ENCODE measurements at places on chromosomes 7 and 10.
A peak's percentile ranks its signal among the peaks of the same experiment; 100 is the strongest.

GRCh38 chr7:2941216-2941859, 97.2 kb upstream of the GNA12 start:
- no peak for DNase-seq

DNA sequence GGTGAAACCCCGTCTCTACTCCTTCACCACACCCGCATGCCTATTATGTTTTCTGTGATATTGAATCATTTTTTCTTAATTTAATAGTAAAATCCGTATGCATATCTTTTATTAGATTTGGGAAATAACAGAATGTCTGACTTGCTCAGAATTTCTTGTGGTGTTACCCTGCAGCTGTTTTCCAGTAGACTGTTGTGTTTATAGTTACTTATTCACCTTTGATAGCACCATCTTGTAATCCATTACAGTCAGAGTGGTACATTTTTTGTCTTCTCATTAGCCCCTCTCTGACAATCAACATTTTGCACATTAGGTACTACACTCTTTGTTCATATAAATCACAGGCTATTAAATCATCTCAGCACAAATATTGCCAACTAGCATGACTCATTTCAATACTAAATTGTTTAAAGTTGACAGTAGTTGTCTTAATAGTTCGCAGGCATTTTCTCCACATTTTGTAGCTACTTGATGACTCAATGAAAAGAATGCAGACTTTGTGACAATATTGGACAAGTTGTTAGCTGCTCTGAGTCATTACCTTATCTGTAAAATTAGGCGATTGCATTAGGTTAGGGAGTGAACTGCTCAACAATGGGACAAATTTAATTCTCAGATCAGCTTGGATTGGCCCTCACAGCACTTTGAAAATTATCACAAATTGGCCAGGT, 17.8 kb upstream of the SLC16A12 start:
- no peak for DNase-seq

DNA sequence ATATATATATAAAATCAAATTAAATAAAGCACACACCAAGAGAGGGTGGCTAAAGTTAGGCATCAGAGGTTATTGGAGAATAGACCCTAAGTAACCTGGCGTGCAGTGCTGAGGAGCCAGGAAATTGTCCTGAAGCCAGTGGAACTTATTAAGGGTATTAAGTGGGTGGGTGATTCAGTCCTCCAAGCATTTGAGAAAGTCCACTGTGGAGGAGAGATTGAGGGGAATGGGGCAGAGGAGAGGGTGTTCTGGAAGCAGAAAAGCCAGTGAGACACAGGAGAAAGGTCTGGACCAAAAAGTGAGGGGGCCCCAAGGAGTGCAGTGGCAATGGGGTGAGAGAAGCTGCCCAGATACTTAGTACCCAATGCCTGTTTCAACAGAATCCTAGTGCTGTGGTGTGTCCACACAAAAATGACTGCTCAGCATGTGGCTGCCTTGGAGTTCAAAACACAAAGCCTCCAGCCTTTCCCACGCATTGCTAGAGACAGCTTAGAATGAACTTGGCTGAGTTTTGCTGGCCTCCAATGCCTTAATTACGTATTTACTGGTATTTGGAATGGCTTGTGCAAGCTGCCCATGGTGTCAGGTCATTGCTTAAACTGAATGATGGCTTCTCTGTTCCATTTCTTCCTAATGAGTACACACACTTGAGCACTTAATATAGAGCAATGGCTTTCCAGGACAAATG, 44.9 kb upstream of the CHST15 start:
- no peak for DNase-seq

DNA sequence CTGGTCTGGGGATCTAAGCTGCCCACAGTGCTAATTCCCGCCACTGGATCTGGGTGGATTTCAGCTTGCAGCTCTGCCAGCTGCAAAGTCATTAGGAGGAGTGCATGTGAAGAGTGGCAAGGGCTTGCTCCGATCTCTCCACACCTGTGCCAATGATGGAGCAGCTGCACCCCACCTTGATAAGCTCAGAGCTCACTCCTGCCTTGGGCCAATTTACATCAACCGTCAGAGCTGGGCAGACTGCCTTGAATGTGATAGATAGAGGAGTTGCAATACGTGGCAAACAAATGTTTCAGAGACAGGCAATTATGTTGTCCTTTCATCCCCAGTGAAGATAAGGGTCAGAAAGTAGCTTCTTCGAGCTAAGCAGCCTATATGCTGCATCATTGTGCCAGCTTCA, 379.9 kb downstream of the SH2D4B start:
- no peak for DNase-seq

DNA sequence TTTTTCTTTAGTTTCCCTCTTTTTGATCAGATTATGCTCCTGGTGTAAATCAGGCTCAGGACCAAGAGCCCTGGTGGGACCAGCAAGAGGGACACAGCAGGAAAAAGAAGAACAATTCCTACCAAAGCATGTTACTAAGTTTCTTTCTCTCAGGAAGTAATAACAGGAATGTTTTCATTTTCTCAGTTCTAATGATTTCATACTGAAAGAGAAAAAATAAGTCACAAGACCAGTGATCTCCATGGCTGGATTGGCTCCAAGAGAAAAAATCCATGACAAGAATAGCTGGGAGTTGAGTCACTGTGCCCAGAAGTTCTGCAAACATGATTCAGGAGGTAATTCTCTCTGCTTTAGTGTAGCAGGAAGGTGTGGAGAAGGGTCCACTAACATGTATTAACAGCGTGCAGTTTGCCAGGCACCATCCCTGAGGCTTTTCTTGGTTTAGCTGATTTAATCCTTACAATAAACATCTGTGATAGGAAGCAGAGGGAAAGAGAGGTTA, 23.8 kb upstream of the IFIT2 start:
- no peak for DNase-seq

DNA sequence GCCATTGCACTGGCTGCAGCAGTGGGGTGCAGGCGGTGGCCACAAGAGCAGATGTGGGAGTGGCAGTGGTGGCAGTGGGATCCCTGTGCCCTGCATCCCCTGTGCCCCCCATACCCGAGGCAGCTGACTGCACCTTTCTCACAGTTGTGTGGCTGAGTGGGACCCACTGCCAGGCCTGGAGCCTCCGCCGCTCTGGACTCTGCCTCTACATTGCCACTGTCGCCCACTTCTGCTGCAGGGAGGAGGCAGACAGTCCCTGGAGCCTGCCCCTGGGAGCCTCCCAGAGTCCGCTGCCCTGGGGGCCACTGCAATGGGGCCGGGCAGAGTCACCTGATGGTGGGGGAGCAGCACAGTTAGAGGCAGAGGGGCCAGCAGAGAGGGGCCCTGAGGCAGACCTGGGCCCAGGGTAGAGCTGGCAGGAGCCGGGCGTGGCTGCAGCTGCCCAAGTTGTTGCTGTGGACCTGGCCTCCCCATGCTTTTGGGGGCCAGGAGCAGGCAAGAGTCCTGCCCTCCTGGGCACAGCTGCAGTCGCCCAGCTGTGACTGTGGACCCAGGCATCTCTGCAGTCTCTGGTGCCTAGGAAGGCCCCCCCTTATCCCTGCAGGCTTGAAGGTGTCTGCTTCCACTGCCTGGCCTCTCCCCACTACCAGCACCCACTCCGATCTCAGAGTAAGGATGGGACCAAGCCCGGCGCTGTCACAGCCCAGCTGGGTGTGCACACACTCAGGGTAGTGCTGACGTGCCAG, 22.2 kb downstream of the FAM241B start:
- no peak for DNase-seq

GRCh38 chr10:60495338-60496055, 105.8 kb upstream of the ANK3 start:
- no peak for DNase-seq

- DNase-seq = peak; percentile 71
Observed at GRCh38 chr10:118698421-118698820, 56.3 kb downstream of the CACUL1 start.

- no peak for DNase-seq
Observed at GRCh38 chr7:101386558-101387231, 24.0 kb downstream of the COL26A1 start.

DNA sequence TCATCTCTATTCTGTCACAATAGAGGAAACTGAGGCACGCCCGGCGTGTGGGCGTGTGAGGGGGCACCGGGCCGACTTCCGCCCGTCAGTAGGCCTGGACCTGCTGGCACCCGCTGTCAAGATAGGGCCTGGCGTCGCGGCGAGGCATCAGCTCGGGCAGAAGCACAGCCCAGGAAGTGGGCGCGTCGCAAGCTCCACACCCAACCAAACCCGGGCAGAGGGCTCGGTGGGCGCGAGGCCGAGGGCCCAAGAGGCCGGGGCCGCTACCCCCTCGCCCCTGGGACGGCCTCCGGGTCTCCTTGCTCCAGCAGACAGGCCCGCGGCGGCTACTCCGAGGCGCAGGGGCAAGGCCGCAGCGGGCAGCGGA, 91.2 kb downstream of the SPAG6 start:
- peak; percentile 85 for DNase-seq

DNA sequence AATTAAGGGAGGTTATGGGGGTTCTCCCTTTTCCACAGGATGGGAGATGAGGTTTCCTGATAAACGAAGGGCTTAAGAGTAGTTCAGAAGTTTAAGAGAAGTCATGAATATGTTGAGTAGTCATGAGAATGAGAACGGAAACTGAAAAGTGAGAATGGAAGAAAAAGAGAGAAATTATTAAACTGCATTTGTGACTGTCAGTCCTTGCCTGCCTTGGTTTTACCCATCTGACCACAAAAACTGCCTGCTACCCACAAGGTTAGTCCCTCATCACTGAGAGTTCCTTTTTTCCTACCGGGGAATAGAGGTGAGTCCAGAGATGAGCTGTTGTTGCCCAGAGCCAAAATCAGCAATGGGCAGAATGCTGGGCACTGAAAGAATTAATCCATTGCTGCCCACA, 174.1 kb upstream of the BET1 start:
- DNase-seq = no peak

DNA sequence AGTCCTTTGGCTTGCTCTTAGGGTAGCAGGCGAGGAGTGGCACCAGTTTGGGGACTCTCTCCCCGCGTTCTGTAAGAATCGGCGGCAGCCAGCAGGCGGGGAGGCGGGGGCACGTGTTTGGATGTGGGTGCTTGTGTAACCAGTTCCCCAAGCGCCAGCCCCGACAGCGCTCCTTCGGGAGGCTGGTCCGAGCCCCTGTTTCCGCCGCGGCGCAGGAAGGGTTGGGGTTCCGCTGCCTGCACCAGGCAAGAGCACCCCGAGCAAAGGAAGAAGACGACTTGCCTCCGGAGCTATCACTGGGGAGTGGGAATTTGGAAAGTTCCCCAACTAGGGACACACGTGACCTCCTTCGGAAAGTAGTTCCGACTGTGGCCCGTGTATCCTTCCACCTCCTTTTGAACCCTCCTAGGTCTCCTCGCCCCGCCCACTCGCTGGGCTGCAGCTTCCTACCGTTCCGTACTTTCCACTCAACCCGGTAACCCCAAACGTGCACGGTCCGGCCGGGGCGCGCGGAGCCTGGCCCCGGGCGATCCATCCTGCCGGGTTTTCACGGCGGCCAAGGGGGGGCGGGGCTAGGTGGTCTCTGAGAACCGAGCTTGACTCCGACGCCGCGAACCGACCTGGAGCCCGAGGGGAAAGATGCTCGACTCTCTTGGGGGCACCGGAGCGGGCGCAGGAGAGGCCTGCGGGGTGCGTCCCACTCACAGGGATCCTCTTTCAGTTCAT, 1.2 kb downstream of the KLLN start:
- peak; percentile 99 for DNase-seq

GRCh38 chr7:51031791-51032515, 249.3 kb upstream of the GRB10 start:
- no peak for DNase-seq

DNA sequence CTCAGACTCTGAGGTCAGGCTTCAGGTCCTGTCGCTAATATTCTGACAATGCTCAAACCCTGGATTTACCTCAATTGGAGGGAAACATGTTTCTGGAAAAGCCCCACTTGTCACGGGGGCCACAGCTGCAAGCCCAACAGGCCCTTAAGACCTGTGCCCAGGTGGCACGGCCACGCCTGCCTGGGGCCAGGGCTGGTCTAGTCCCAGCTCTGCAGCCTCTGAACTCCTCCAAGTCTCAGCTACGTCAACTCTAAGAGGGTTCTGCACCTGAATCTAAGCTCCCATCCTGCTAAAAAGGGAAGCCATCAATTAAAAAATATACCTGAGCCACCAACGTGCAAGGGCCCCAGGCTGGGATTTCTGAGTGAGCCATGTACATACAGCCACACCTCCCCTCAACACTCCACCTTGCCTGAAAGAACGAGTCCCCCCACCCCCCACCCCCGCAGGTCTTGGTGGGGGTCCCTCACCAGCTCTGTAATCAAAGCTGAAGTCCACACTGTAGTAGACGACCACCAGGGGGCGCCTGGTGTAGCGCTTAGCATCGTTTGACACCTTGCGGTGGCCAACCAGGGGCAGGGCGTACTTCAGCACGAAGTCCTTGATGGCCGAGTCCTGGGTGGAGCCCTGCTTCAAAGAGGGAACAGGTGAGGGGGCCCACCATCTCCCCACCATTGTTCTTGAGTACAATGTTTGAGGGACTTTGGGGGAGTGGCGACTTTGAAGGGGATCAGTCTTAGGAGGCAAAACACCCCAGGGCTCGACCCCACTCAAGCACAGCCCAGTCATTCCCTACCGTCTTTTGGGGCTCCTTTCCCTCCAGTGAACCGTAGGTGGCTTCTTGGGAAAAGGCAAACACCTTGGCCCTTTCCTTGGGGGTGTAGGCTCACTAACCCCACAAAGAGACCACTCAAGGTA, 22.6 kb downstream of the PDIA4 start:
- peak; percentile 62 for DNase-seq

DNA sequence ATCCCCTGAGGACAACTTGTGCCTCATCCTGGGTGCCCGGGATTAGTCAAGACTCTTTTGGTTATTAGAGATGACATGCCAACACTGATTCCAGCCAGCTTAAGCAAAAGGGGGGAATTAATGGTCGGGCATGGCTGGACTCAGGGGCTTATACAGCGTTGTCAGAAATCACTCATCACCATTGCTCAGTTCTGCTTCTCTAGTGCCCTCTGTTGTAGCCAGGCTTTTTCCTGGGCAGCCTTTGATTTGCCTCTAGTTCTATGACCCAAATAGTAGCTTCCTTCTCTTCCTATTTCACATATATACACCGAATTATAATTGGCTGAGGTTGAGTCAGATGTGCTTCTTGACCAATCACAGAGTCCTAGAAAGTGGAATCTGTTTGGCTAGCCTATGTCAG, 192.0 kb upstream of the HABP2 start:
- no peak for DNase-seq

DNA sequence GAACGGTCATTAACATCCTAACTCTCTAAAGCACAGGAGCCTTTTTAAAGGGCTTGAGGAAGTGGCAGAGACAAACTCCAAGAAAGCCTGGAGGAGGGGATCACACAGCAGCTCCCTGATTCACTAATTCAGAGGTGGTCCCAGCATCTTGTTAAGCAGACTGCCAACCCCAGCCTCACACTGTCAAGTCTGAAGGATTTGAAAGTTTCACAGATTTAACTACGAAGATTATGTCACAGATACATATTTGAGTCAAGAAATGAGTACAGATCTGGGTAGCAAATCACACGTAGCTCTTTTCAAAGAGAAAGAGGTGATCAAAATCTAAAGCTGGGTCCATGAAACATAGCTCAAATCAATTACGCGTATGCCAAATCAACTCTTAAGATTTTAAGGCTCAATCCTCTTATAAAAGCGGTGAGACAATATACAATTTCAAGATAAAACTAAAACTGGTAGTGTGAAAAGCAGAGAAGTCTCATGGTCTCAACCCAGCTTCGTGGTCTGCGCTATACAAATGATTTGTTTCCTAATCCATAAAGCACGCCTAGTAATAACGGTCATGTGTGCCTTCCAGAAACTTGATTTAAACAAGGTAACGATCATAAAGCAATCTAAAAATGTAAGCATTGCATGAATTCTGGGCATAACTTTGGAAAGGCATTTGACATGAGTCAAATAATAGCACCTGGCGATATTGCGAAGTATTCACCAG, 229.9 kb upstream of the MKLN1 start:
- no peak for DNase-seq
